ENCODE measurements at places on chromosomes 2 and 18.

GRCh38 chr2:55239656-55240222 lies 7.3 kb downstream of the RPS27A start:
- no peak for DNase-seq

- DNase-seq: no peak
These were observed 102.9 kb downstream of the ETAA1 start for GRCh38 chr2:67499989-67500388.

DNA sequence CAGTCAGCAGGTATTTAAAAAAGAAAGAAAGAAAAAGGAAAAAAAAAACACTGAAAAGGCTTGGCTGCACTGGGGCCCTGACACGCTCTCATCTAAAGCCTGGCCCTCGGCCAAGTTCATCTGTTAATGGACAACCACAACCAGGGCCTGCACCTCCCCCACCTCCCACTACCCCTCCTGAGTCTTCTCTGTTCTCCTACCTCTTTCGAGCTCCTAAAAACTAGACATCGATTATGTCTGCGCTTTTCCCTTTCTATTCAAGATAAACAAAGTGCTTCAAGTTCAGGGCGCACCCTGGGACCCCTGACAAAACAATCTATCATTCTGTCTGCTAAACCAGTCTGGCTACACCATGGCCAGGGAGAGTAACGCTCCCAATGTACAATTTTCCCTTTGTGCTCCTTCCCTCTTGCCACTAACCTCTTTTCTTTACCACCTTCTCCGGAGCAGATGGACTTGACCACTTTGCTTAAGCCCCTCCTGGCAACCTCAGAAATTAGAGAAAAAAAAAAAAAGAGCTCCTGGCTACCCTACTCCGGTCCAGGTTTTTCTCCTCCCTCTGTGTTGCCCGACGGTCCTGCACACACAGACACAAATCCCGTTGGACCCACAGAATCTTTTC lies 22.7 kb downstream of the BCL11A start:
- DNase-seq: no peak

DNA sequence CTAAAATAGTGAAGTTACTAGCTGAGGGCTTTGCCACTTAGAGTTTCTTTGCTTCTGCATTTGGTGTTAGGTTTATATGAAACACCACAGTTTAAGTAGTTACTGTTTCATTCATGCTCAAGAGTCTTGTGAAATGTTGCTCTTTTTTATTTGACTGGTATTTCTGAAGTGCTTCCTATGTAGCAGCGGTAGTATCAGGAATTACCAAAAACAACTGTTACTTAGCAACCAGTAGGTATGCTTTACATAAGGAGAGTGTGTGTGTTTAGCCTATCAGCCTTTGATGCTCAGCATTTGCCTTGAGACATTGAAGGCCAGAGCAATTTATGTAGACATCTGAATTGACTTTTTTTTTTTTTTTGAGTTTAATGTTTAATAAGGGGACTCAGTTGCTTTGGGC lies 3.6 kb downstream of the DIS3L2 start:
- DNase-seq: no peak

GRCh38 chr2:60855989-60856669 lies 25.2 kb upstream of the REL start:
- no peak for DNase-seq

DNA sequence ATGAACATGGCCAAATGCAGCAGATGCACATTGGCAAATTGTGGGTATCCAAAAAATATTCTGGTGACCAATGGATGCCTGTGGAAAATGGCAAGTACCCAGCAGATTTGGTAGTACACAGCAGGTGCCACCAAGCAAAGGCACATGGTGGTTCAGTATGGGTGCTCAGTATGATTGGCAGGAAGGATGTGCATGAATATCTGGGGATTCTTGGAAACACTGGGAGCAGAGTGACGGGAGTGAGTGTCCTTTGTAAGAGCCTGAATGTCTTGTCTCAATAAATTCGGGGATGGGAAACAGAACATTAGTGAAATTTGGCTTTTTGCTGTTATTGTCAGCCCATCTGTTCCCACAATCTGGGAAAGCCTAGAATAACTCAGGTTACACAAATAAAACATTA lies 36.8 kb upstream of the ACADL start:
- no peak for DNase-seq

GRCh38 chr2:73651591-73652230 lies 9.5 kb upstream of the NAT8 start:
- DNase-seq: no peak

- no peak for DNase-seq
These were observed 485.4 kb downstream of the PLCL1 start for GRCh38 chr2:198289811-198290210.

- DNase-seq: no peak
These were observed 1096.0 kb upstream of the DDX18 start for GRCh38 chr2:116718451-116718850.

DNA sequence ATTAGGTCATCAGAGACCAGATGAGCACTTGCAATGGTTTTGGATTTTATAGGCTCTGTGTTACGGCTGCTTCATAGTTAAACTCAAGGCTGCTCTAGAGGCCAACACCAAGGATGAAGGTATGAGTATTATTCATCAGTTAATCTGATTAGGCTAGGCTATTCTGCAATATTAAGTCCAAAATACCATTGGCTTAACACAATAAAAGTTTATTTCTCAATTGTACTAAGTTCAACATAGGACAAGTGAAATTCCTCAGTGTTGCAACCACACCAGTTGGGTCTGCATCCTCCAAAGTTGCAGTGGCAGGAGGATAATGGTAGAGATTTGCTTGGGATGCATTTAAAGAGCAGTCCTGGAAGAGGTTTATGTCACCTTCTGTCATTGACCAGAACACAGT lies 538.3 kb upstream of the CDH2 start:
- no peak for DNase-seq

DNA sequence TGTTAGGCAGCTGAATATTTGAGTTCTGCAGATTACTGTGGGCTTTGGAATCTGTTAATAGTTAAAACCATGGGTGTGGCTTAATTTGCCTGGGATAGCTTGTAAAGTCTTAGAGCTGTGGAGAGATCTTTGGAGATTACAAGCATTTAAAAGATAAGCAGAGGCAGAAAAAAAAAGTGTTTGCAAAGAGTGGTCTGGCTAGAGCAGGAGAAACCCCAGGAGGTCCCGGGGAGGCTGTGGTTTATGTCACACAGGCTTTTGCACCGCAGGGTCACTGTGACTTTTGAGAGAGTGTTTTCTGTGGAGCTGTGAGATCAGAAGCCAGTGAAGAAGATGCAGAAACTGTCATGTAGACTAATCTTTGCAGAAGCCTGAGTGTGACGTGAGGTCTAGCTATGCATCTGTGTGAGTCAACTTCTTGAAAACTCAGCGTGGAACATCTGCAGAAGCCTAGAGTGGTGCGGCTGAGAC lies 49.0 kb downstream of the SETBP1 start:
- DNase-seq: peak; percentile 66

GRCh38 chr2:234447963-234448362 lies 48.9 kb downstream of the ARL4C start:
- DNase-seq: no peak

DNA sequence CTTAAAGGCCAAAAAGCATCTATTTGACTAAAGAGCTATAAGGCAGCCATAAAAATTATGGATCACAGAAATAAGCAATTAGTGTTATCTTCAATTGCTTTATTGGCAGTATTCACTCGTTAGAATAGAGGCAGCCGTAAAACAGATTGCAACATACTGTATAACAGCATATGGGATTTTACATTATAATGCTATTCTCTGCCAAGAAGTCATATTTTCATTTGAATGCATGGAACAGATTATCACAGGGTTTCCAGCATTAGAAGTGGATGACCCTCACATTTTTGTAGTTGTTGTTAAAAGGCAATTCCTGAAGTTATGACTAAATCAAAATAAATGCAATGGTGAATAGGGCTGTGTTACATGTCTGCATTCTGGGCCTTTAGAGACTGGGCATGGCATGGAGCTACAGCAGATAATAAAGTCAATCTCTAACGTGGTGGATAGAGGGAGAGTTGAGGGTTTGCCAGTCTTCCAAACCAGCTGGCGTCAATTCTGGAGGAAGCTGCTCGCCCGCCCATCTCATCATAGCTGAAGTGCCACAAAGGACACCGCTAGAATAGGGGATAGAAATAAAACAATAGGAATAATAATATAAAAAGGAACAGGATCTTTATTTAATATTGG lies 155.4 kb upstream of the VRK2 start:
- peak; percentile 74 for DNase-seq

DNA sequence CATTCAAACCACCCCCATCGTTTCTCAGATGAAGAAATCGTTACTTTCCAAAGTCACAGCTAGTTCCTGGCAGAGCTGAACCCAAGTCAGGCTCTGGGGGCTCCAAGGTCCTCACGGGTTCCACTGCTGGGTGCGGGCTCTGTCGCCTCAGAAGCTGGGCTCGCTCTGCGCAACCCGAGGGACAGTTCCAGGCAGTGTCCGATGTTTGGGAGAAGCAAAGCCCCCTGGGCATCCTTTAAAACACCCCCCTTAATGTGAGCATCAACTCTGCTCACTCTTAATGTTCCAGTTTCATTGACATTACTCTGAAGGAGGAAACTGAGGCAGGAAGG lies 796 bp downstream of the AOX1 start:
- no peak for DNase-seq

DNA sequence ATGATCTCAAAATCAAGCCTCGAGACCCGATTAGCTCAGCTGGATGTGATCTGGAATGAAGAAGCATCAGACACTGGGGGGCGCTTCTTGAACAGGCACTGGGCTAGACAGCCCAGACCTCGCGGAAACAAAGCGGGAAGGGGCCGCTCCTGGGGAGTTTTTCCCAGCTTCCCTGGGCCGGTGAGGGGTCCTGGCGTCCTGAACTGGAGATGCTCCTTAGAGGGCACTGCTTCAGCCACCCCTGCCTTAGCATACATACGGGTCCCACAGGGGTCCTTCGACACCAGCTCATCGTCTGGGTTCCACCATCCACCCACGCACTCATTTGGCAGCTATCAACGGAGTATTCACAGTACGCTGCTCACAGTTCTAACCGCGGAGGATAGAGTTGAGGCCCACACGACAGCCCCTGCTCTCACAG lies 146.7 kb downstream of the TSN start:
- DNase-seq: no peak

- peak; percentile 15 for DNase-seq
These were observed 342.6 kb upstream of the KLHL29 start for GRCh38 chr2:23042216-23042906.

DNA sequence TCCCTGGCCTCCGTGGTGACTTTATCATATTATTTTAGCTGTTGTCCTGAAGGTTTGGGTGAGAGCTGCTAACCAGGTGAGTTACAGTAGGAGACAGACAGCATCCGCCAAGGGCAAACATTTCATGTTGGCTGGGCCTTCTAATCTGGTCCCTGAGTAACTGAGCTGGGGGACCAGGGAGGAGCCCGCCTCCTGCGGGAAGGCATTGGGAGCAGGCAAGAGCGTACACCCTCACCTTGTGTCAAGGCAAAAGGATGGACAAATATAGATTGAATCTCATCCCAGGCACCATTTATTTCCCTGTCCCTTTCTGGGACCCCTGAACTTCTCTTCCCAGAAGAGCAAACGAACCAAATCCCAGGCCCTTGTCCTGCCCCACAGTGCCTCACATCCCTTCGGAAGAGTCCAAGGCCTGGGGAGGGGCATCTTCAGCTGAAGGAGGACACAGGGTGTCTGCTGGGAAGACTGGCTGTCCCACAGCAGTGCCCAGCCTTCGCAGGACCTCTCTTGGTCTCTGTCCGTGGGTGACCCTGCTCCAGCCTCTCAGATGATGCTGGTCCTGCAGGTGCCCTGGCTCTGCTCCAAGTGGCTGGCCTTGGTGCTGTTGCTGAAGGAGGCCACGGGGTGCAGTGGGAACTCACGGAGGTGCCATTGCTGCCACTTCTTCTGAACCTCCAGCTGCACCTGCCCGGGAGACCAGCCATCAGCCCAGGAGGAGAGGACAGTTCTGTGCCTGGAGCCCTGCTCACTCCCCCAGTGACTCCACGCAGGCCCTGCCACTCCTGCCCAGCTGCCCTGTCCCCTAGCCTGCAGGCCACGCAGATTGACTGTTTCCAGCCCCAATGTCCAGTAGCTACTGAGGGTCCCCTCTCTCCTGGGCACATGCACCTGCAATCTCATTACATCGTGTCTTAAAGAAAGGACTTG lies 8.2 kb downstream of the TMEM37 start:
- no peak for DNase-seq

GRCh38 chr2:78782196-78782595 lies 243.3 kb upstream of the REG3G start:
- no peak for DNase-seq

GRCh38 chr2:105607920-105608504 lies 136.7 kb upstream of the NCK2 start:
- no peak for DNase-seq

DNA sequence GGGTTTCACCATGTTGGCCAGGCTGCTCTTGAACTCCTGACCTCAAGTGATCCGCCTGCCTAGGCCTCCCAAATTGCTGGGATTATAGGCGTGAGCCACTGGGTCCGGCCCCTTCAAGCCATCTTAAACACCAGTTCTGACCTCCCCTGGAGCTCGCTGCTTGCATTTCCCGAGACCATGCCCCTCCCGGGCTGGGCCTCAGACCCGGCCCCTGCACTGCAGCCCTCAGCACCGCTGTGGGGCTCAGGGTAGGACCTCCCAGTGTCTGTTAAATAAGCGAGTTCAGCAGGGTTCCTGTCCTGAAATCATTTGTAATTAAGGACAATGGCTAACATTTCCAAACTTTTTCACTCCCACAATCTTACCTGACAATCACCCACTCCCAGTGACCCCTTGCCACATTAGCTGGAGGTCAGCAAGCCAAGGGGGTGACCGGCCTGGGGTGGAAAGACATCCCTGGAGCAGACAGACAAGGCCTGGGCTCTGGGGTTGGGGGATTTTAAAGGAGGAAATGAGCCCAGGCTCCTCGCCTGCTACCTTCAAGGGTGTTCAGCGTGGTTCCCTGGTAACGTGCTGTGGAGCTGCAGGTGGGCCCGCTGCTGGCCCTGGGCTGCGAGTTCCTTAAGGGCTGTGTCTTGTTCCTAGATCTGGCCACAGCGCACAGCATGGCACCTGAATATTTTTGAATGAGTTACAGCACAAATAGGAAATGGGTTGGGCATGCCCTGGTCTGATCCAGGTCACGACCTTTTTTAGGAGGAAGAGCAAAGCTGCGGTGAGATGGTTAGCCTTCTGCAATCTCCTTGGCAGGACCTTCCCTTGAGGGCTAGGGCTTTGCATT lies 15.1 kb downstream of the CYS1 start:
- no peak for DNase-seq

- DNase-seq: no peak
These were observed 209.4 kb upstream of the SP5 start for GRCh38 chr2:170505631-170506275.

- no peak for DNase-seq
These were observed 22.0 kb downstream of the RBM43 start for GRCh38 chr2:151239624-151240023.

GRCh38 chr2:212141499-212141898 lies 397.1 kb downstream of the ERBB4 start:
- DNase-seq: no peak

GRCh38 chr2:9285385-9285920 lies 78.8 kb downstream of the ASAP2 start:
- DNase-seq: no peak

DNA sequence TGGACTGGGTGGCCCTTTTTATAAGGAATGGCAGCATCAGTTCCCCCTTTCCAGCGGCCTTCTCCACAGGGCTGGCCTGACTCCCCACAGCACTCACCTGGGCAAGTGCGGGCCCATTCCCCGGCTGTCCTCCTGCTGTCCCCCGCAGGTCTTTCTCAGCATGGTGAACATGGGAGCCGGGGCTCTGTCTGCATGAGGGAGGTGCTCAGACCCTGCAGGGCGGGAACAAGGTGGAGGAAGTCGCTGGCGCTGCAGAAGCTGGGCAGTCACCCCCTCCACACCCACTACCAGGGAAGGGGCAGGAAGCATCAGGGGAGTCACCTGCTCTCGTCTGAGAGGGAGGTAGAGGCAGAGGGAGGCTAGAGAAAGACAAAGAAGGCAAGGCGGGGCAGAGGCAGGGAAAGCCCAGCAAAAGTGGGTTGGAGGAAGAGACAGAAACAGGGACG lies 12.2 kb downstream of the HES6 start:
- no peak for DNase-seq

Measured in fibroblast of skin of left quadriceps (primary cell).